NCI-H69 (cell line): ENCODE measurements at places on chromosomes 2 and 18.

DNA sequence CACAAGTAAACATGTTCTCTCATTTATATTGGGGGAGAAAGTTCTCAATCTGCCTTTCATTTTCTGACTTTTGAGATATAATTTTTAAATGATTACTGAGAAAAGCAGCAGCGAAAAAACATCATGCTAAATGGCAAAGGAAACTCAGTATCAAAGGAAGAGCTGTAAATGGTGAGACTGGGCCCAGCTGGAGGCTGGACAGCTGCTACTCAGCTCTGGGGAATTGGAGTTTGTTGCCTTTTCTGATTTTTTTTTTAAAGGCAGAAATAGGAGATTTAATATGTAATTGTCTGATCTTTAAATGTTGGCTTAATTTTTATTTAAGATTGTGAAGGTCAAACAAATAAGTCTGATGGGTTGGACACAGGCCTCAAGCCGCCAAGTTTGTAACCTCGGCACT, 137.1 kb upstream of the TACR1 start:
- DNase-seq = no peak

DNA sequence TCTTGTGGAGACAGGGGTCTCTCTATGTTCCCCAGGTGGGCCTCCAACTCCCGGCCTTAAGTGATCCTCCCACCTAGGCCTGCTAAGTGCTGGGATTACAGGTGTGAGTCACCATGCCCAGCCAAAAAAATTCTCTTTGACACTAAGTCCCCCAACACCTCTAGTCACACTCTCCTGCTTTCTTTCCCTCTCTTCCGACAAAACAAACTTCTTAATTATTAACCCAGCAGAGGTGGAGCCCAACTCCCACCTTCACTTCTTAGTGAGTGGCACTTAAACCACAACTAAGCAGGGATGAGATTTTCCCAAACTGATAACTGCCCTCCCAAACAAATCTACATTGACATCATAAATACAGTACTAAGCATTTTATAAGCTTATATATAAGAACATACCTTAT, 60.5 kb upstream of the PMAIP1 start:
- DNase-seq = no peak

DNA sequence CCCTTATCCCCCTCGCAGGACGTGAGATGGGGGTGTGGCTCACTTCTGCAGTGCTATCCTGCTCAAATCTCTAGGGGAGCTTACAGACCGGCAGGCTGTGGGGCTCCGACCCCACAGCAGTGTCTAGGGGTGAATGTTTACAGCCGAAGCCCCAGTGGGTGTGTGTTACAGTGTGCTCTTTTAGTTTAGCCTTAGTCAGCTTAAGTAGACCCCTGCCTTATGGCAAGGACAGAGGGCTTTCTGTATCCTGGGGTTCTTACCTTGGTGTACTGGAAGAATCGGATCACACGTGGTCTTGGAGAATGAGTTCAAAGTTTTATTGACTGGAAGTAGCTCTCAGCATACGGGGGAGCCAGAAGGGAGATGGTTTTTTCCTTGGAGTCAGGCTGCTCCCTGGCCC, 348.2 kb upstream of the GYPC start:
- DNase-seq = no peak

- DNase-seq = no peak
These were observed 60.1 kb downstream of the MOB4 start for GRCh38 chr2:197575987-197576386.

DNA sequence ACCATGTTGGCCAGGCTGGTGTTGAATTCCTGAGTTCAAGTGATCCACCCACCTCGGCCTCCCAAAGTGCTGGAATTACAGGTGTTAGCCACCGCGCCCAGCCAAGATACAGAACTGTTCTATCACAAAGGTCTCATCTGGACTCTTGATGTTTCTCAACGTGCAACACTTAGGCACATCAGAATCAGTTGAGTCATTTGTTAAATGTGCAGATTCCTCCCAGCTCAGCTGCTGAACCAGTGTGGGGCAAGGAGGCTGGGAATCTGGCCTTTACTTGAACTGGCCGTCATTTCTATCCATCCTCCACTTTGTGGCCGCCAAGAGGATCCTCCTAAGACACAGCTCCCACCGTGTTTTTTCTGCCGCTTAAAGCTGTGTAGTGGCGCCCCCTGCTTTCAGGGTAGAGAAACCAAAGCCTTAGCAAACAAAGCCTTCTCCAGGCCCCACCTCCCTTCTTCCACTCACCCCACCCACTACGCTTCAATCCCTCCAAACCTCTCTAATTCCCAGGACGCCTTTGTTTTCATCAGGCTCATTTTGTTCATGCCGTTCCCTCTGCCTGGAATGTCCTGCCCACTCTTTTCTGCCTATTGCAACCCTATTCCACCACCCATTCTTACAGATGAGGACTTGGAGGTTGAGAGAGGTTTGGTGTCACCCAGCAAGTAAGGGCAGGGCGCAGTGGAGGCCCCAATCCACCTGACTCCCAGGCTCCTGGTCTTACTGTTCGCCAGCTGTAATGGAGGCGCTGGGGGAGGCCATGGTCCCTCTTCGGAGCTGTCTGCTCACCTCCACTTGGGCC, 776 bp upstream of the SPEG start:
- peak; percentile 70 for DNase-seq

GRCh38 chr18:1014951-1015624, 110.4 kb downstream of the ADCYAP1 start:
- peak; percentile 36 for DNase-seq

DNA sequence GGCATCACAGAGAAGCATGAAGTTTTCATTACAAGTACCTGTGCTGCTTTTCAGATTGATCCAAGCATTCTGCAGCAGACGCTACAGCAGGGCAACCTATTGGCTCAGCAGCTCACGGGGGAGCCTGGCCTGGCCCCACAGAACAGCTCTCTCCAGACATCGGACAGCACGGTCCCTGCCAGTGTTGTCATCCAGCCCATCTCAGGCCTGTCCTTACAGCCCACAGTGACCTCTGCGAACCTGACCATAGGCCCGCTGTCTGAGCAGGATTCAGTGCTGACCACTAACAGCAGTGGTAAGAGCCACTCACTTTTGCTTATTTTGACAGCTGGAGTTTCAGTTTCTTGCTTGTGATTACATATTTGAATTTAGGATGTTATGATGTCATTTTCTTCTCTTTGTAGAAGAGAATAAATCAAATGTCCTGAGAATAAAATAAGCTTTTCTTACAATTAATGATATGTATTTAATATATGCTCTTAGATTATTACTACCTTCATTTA, 104.9 kb downstream of the ZNF236 start:
- no peak for DNase-seq

- no peak for DNase-seq
These were observed 299.5 kb upstream of the LYPD1 start for GRCh38 chr2:132969371-132969985.

DNA sequence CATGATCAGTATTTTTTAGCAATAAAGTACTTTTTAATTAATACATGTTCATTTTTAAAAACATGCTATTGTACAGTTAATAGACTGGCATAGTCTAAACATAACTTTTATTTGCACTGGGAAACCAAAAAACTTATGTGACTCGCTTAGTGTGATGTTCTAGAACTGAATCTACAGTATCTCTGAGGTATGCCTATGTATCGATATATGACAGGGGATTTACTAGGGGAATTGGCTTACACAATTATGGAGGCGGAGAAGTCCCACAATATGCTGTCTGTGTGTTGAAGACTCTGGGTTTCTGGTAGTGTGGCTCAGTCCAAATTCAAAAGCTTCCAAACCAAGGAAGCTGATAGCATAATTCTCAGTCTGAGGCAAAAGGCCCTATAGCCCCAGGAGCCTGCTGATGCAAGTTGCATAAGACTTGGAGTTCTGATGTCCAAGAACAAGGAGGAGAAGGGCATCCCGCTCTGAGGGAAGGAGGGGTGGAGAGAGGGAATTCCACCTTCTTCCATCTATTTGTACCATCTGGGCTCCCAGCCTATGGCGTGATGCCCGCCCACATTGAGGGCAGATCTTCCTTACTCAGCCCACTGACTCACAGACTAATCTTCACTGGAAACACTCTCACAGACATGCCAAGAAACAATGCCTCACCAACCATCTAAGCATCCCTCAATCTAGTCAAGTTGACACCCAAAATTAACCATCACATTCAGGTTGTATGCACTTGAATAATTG, 27.5 kb downstream of the ZNF638 start:
- DNase-seq = no peak

DNA sequence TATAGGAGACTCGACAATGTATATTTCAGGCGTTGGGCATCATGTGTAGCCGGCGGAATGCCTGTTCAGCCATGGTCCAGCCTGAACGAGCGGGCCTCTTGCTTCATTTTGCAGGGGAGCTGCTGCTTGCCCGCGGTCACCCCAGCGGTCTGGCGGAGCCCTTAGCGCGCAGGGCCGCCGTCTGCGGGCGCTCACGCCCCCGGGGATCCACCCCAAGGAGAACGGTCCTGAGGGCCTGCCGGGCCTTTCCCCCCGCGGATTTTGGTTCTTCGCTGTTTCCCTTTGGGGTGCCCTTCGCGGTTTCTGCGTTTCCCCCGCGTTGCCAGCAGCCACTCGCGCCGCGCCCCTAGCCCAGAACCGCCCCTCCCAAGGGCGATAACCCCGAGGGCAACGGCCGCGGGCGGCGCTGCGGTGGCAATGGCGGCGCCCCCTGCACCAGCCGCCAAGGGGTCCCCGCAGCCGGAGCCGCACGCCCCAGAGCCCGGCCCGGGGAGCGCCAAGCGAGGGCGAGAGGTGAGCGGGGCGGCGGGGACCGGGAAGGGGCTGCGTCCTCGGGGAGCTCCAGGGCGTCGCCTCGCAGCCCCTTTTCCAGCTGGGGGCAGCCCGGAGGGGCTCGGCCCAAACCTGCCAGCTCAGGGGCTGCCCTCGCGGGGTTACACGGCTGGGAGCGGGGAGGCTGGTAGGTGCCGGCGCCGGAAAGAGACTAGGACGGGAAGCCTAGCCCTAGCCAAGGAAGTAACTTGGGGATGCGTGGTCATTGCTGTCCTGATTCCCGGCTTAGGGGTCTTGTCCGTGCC, at the start of gene MFSD2B:
Gene MFSD2B (plus strand): TSS at position 406 of the 797 bp plus-strand sequence. CDS start 12 bp downstream, at position 418.
- DNase-seq = no peak

DNA sequence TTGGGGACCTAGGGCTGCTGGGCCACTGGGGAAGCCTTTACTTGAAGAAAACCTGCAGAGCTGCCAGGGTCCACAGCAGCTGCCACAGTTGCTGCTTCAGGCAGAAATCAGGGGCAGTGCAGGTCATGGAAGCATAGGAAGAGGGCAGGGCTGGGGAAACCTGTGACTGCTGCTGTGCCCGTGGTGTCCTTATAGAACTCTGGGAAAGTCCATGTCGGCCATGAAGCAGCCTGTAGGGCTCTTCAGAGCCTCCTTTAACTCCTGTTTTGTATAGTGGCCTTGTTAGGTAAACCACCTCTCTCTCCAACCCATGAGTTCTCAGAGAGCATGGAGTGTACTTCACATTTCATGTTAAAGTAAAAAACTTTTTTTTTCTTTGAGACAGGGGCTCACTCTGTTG, 62.1 kb downstream of the SMAD4 start:
- DNase-seq = no peak

DNA sequence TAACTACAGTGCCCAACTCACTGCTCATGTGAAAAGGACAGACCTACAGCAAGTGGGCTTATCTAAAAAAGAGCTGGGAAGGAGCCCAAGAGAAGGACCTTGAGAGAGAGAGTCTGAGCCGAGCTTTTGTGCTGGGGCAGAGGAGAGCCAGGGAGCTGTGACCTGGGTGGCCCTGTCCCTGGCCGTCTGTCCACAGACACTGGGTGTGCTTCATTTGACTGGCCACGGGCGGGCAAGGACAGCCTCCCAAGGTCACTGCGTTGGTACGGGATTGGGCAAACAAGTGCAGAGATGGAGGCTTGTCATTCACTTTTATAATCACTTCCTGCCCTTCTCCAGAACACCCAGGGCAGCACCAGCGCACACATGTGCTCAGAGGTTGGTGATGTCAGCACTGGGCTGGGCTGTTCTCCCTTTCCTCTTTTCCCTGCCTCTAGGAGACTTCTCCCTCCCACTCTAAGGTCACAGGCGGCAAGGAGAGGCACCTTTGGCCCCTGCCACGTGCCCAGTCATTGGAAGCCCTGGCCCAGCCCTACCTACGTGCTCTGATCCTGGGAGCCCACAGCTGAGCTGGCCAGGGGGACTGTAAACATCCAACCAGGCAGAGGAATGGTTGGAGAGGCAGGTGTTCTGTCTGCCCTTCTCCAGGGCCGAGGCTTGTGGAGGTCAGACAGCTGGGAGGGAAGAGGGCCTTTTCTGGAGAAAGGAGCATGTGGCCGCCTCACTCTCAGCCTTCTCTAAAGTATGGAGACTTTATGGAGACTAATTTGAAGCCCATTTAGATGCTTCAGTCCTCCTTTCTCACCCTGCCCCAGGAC, 6.4 kb upstream of the PSD4 start:
- peak; percentile 1 for DNase-seq

DNA sequence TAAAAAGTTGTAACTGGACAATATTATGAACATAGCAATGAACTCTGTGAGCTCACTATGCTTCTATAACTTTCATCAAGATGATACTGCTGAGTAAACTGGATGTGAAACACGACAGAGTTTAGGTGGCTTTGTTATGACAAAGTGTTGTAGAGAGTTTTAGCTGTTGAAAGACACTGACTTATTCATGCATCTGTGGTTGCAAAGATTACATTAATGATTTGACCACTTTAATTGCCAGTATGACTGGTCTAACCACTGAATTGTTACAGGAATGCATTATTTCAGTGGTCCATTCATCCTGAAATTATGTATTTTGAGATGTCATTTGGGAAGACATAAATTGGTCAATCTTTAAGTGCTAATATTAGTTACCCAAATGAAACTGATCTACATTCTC, 117.9 kb downstream of the SPHKAP start:
- no peak for DNase-seq

- DNase-seq = peak; percentile 11
These were observed 19.6 kb upstream of the REL start for GRCh38 chr2:60861736-60862135.

- peak; percentile 8 for DNase-seq
These were observed 106.4 kb downstream of the KCNH7 start for GRCh38 chr2:162731917-162732804.

GRCh38 chr18:55334875-55335274, 253.1 kb downstream of the TCF4 start:
- DNase-seq = peak; percentile 99

- DNase-seq = no peak
These were observed 5.1 kb downstream of the SLC35F6 start for GRCh38 chr2:26769089-26769761.

DNA sequence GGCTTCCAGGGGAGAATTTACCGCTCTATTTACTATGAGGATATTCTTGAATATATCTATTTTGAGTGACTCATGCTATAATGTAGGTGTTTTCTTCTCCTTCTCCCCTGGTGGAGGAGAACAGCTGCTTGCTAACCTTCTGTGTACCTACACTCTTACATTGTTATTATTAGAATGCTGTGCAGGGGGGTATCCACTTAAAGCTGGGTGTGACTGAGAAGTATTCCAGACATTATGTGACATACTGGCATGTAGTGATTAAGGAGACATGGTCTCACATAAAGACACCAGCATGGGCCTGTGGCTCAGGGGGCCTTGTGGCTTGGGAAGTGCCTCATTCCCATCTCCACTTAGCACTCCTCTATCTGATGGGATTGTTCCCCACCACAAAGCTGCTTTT, 287.9 kb downstream of the PTPRM start:
- peak; percentile 86 for DNase-seq

DNA sequence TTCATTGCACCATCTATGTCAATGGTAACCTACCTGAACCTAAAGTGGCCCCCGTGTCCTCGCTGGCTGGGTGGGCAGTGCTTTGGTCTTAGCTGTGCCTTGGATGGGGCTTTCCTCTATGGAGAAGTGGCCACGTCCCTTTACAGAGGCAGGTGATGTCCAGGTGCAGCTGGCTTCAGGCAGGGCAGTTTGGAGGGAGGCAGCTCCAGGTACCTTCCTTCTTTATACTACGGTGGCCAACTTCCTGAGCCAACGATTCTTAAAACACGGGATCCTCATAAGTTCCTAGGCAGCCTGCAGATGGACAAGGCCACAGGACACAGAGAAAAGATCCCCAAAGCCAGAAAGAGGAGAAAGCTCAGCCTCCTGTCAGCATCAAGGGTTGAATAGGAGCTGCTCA, 517.3 kb upstream of the HS6ST1 start:
- no peak for DNase-seq
